ENCODE measurements at places on chromosomes 2 and 18.

DNA sequence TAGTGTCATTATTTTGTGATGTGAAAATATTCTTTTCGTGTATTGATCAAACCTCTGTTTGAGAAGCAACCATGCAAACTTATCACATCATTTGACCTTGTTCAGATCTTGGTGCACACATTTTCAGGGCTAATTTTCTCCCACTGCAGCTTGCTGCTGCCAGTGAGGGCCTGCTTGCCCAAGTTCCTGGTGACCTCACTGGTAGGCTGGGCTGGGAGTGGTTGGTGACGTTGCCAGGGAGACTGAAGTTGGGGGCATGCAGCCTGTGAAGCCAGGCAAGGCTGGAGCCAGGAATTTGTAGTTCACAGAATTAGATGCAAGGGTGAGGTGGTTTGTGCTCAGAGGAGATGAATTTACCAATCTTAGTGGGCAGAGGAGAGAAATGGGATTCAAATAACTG, 38.5 kb downstream of the PARD3B start:
- no peak for DNase-seq

DNA sequence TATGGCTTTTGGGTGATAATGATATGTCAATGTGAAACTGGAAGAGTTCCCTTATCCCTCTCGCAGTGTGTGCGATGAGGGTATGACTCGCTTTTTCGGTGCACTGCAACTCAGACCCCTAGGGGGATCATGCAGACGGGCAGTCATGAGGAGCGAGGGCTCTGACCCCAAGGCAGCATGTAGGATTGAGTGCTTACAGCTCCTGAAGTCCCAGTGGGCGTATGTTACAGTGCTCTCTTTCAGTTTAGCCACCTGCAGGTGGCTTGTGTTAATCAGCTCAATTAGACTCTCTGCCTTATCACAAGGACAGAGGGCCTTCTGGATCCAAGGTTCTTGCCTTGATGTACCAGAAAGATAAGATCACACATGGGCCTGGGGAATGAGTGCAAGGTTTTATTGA, 1269.9 kb upstream of the GYPC start:
- DNase-seq, result no peak

GRCh38 chr2:191983186-191983585, 136.3 kb upstream of the CAVIN2 start:
- DNase-seq, result no peak

GRCh38 chr2:31256611-31257382, 22.8 kb downstream of the EHD3 start:
- no peak for DNase-seq

- DNase-seq, result no peak
Observed at GRCh38 chr18:48826271-48826670, 124.5 kb downstream of the SMAD7 start.

DNA sequence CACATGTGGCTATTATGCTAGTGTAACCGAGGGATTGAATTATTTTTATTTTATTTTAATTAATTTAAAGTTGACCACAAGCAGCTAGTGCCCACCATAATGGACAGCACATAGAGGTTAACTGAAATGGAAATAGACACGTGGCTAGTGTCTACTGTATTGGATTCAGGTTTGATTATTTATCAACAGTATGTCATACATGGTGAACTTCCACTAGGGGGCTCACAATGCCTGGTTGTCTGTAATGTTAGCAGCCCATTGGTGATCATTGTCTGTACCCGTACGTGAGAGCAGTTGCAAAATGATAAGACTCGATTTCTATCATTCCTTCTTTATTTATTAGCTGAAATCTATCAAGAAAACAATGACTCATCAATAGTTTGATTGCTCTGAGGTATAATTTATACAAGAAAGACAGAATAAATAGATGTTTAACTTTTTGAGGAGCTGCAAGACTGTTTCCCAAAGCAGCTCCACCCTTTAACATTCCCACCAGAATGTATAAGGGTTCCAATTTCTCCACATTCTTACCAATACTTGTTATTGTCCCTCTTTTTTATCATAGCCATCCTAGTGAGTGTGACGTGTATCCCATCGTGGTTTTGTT, 76.5 kb downstream of the CYBRD1 start:
- DNase-seq, result no peak

GRCh38 chr18:79771446-79772107, 26.2 kb upstream of the KCNG2 start:
- no peak for DNase-seq

GRCh38 chr2:241443486-241444223, 64.7 kb downstream of the STK25 start:
- peak; percentile 81 for DNase-seq

- DNase-seq, result no peak
Observed at GRCh38 chr2:70714141-70714905, 53.7 kb downstream of the ADD2 start.

DNA sequence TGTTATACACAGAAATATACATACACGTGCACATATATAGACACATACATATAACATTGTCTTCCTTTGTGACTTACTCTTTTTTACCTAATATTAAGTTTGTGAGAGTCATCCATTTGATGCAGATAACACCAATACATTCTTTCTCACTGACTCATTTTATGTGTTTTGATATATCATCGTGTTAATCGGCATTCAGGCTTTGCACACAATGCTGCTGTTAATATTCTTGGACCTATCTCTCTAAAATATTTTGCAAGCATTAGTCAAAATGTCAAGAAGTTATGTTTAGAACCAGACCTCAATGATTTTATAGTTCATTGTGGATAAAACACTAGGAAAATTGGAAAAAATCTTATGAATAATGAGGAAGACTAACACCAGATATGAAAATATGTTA, 441.1 kb downstream of the LRATD1 start:
- no peak for DNase-seq

DNA sequence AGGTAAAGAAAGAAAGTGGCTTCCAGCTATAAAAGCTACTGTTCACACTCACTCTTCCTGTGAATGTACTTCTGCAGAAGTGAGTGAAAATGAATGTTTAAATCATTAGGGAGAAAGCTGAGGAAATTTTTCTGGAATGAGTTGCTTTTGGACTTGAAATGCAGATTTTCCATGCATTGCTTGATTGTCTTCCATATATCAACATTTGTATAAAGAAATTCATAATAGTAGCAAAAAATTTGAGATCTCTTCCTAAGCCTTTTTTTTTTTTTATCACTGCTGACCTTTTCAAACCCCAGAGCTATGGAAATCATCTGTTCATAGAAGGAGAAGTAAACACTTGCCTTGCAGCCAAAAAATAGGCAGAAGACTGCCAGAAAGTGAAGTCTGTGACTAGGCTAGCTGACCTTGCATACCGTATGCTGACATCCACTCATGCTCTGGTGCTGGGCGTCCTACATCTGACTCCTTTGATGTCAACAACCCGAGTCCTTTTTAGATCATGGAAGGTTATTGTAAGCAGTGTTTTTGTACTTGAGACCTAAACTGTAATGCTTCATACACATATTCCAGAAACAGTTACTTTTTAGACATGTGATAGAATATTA, 154.5 kb upstream of the RASGRP3 start:
- DNase-seq, result no peak

- DNase-seq, result no peak
Observed at GRCh38 chr2:202808754-202809153, 62.8 kb downstream of the ICA1L start.

GRCh38 chr2:187702157-187702556, 147.9 kb upstream of the TFPI start:
- no peak for DNase-seq

DNA sequence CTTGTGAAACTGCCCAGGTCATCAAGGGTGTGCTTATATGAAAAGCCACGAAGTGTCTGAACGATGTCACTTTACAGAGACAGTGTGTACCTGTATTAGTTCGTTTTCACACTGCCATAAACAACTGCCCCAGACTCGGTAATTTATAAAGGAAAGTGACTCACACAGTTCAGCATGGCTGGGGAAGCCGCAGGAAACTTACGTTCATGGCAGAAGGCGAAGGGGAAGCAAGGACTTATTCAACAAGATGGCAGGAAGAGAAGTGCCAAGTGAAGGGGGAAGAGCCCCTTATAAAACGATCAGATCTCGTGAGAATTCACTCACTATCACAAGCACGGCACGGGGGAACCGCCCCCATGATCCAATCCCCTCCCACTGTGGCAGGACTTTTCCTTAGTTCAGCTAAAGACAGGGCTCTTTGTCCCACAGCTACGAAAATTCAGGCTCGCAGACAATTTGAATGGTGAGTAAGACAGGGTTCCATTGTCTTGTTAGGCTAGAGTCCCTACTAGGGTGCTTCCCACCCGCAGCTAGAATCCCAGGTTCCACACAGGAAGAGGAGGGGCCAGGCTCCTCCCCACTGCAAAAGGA, 20.1 kb downstream of the TMEM177 start:
- no peak for DNase-seq

Measured in stimulated activated CD8-positive, alpha-beta memory T cell treated with anti-CD3 and anti-CD28 coated beads, Interleukin-7, amount 100 ng/mL, for 1 hour (primary cell).